ENCODE measurements at places on chromosomes 12 and 14. TPM values are rescaled to one million over a fixed set of nuclear protein-coding genes. Genes with fewer than 3 reads are reported as not detected.

The SLC6A13 gene
- not detected for total RNA-seq

The GPR68 gene
- total RNA-seq = 36.1 TPM

The CLEC4C gene
- not detected for total RNA-seq

The ZFHX2 gene
- total RNA-seq = 0.98 TPM

The POTEM gene
- not detected for total RNA-seq

The EIF2S3B gene
- total RNA-seq = 1.0 TPM

The RAD9B gene
- 0.75 TPM for total RNA-seq

The KRT71 gene
- not detected for total RNA-seq

The TAS2R43 gene
- 1.2 TPM for total RNA-seq

The HPD gene
- not detected for total RNA-seq

The NCAPD2 gene
- 154 TPM for total RNA-seq

The ATN1 gene
- 35.9 TPM for total RNA-seq

The DNAH10 gene
- total RNA-seq = 0.14 TPM

The RIMBP2 gene
- total RNA-seq = not detected

The CYP27B1 gene
- 4.3 TPM for total RNA-seq

The MEG3 gene
- total RNA-seq = not detected
